Activated CD8-positive, alpha-beta memory T cell treated with anti-CD3 and anti-CD28 coated beads, Interleukin-2, amount 50 U/mL, for 4 hours (primary cell): ENCODE measurements at places on chromosomes 7 and 10.

DNA sequence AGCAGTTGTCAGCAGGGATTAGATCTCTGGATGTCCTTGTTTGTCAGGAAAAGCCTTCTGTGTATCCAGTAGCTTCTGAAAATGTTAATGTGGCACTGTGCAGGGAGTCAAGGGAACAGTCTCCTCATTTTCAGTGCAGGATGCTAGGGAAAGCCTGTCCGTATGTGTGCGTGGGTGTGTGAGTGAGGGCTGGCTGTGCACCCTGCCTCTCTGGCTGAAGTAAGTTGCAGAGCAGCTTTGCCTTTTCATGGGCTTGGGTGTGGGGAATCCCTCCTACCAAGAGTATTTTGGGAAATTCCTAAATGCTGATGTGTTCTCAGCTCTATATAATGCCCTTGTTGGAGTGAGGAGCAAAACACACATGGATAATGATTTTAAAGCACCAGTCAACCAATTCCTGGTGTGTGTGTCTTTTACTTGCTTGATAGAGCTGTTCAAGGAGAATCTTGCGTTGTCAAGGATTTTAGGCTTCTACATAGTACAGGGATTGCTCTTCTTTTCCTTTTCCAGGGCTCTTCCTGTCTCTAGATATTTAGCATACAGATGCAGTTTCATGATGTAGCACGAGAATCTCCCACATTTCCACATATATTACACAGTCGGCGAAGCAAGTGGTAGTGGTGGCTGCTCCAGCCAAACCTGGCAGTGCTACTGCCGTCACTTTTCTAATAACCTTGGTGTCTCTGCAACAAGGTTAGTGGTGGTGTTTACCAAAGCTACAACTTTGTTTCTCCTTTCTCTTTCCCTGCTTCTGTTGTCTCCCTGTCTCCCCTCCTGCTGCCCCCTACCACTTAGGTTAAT, 92.8 kb downstream of the MCU start:
- DNase-seq = no peak

DNA sequence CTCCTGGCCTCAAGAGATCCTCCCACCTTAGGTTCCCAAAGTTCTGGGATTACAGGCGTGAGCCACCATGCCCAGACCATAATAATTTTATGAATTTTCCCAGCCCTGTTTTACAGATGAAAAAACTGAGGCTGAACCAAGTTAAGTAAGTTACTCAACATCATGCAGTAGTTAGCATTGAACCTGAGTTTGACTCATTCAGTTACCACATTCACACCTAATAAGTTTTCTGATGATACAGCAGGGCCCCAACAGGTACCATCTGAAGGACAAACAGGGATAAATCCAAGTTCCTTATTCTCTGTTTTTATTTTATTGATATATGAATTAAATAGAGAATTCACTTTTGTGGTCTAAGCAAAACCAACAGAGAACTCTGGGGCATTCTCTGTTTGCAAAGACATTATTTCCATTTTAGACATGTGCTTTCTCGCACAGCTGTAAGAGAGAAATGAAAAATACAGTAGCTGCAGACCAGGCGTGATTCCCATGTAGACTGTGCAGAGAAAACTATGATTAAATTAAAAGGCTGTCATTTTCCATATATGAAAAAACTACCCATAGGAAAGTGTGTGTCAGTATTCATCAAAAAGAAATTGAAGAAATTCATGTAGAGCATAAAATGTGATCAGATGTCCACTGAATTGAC, 26.6 kb downstream of the APBB1IP start:
- DNase-seq = no peak

- no peak for DNase-seq
These were observed 7.5 kb upstream of the JAKMIP3 start for GRCh38 chr10:132058111-132058745.

GRCh38 chr10:98154076-98154475, 19.6 kb downstream of the R3HCC1L start:
- DNase-seq = no peak

GRCh38 chr10:69479240-69480067, 28.2 kb downstream of the TSPAN15 start:
- DNase-seq = no peak

- DNase-seq = no peak
These were observed 25.8 kb downstream of the BRAF start for GRCh38 chr7:140898786-140899536.

- DNase-seq = no peak
These were observed 316.0 kb downstream of the WDR37 start for GRCh38 chr10:1372212-1372611.

DNA sequence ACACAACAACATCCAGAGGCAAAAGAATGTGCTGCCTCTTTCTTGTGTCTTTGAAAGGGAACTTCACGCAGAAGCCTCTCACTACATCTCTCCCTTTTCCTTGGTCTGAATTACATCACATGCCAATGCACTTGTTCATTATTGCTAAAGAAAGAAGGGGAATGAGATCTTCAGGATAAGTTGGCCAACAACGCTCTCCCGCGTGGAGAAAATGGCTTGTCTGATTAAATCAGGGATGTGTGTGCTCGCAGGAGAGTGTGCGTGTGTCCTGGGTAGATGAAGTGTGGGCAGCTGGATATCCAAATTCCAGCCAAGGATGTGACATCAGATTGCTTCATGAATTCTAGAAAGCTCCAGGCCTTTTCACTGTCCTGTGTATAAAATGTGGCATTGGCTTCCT, 541.6 kb upstream of the FZD8 start:
- DNase-seq = no peak

DNA sequence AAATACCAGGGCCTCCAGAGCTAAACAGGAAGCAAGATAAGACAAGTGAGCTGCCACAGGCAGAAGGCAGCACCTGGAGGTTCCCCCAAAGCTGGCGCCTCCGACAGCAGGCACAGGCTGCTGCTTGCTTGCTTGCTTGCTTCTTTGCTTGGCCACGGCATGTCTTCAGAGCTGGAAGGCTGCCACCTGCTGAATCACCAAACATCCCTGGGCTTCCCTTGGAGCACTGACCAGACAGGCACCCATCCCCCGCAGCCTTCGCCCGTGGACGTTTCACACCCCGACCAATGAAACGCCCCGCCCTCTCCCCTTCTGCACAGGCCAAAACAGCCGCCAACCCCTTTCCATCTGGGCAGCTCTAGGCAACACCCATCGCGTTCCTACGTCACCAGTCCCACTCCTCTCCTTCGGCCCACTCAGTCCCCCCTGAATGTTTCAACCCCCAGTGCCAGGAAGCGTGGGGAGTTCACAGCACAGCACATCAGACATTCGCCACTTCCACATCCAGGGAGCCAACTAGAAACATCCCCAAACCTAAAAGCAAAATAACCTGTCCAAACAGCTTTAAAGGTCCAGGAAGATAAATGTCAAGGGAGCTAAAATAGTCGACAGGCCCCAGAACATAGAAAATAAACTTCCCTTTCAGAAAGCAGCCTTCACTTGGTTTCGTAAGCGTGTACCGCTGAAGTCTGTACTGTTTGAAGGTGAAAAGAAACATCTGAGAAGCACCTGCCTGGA, 1.6 kb downstream of the SGMS1 start:
- DNase-seq = peak; percentile 61

- no peak for DNase-seq
These were observed 60.1 kb downstream of the ZRANB1 start for GRCh38 chr10:125002047-125002422.

GRCh38 chr7:81669476-81670105, 100.3 kb downstream of the HGF start:
- no peak for DNase-seq

GRCh38 chr10:625333-625696, 64.2 kb downstream of the DIP2C start:
- DNase-seq = no peak

DNA sequence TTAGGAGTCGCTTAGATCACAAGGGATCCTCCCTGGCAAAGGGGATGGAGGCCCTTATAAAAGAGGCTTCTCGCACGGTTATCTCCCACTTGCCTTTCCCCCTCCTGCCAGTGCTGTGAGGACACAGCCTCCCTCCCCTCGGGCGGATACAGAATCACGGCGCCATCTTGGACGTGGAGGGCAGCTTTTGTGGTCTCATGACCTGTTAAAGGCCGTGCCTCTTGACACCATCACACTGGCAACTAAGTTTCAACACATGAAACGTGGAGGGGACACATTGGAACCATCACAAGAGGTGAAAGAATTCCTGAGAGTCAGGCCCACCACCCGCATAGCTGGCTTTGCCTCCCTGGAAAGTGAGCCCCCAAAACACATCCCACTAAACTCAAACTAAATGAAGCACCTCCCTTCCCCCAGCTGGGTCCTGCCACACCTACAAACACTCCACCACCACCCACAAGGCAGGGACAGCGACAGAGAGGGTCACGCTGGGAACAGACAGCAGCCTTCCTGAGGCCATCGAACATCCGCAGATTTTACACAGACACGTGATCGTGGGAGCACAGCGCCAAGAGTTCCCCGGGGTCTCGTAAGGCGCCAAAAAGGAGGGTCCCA, 110.6 kb downstream of the TCERG1L start:
- DNase-seq = no peak

- DNase-seq = no peak
These were observed 3.9 kb upstream of the PWWP2B start for GRCh38 chr10:132392811-132393694.

GRCh38 chr10:37269554-37270256, 144.3 kb downstream of the ANKRD30A start:
- DNase-seq = no peak

- no peak for DNase-seq
These were observed 47.4 kb upstream of the GNAI1 start for GRCh38 chr7:80087051-80087770.

- no peak for DNase-seq
These were observed 51.9 kb upstream of the A1CF start for GRCh38 chr10:50937230-50937907.

DNA sequence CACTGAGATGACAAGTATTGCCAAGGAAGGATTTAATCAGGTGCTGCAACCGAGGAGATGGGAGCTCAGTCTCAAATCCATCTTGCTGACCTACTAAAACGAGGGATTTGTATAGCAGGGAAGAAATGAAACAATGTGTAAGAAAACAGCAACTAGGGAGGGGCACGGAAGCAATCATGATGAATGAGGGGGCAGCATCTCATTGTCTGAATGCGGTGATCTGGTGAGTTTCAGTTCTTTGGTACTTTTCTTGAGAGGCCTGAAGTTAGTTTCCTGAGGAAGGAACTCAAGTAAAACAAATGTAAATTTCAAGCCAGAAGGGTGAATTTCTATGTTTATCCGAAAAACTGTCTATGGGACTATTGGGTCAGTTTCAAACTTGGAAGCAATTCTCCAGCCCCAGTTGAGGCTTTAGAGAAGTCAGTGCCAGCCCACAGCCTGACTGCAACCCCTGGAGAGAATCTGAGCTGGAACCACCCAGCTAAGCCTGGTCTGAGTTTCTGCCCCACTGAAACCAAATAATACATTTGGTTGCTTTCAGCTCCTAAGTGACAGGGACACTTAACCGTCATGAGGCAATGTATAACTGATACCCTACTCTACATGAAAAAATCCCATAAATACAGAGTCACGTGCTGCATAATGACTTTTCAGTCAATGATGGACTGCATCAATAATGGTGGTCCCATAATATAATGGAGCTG, 45.8 kb upstream of the TNS3 start:
- no peak for DNase-seq

GRCh38 chr7:55120501-55121198, 101.8 kb downstream of the EGFR start:
- DNase-seq = no peak

- no peak for DNase-seq
These were observed 16.4 kb downstream of the CUX1 start for GRCh38 chr7:101833799-101834198.

- no peak for DNase-seq
These were observed 163.7 kb upstream of the AHR start for GRCh38 chr7:17134786-17135185.

- DNase-seq = no peak
These were observed 33.9 kb downstream of the BNIP3 start for GRCh38 chr10:131947631-131948347.

DNA sequence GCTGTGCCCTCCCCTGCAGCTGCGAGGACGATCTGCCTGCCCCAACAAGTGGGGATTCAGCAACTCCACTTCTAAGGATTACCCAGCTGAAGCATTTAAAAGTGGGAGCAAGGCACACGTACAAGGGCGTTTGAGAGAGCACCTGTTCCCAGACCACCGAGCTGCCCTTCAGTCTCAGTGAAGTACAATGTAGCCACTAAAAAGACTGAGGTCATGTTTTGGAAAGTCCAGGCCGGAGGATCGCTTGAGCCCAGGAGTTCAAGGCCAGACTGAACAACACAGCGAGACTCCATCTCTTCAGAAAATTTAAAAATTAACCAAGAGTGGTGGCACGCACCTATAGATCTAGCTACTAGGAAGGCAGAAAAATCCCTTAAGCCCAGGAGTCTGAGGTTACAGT, 14.7 kb downstream of the NOS3 start:
- DNase-seq = no peak

- no peak for DNase-seq
These were observed 223.7 kb upstream of the ZMIZ1 start for GRCh38 chr10:78844960-78845607.

DNA sequence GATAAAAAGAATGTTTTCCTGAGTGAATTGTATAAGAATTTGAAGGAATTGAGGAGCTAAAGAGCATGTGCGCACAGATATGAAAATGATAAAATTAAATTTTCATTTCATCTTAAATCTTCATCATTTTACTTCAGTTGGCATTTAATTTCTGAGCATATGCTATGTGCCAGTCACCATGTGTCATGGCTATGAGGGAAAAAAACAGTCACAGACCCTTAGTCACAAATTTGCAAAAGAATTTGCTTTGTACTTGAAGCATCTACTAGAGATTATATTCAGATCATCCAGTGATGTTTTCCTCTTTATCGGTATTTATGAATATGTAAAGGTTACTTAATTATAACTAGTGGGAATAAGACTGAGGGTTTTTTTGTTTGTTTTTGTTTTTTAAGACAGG, 29.8 kb downstream of the VCL start:
- DNase-seq = no peak

- no peak for DNase-seq
These were observed 258.2 kb downstream of the SDK1 start for GRCh38 chr7:3559278-3559677.

- no peak for DNase-seq
These were observed 10.7 kb downstream of the NOS3 start for GRCh38 chr7:151001546-151001945.

GRCh38 chr10:120783867-120784266, 67.3 kb upstream of the WDR11 start:
- no peak for DNase-seq

- no peak for DNase-seq
These were observed 15.7 kb downstream of the SH2D4B start for GRCh38 chr10:80553436-80553835.

GRCh38 chr10:70885931-70886903, 2.1 kb downstream of the PCBD1 start:
- DNase-seq = no peak

GRCh38 chr7:138835087-138835486, 37.1 kb upstream of the ATP6V0A4 start:
- DNase-seq = no peak

GRCh38 chr10:91742229-91742628, 56.0 kb upstream of the TNKS2 start:
- DNase-seq = no peak

- no peak for DNase-seq
These were observed 148.0 kb upstream of the INSYN2A start for GRCh38 chr10:127344346-127344745.

GRCh38 chr10:84693006-84693405, 364.6 kb downstream of the CCSER2 start:
- no peak for DNase-seq

GRCh38 chr7:131826960-131827359, 270.5 kb upstream of the PODXL start:
- no peak for DNase-seq

GRCh38 chr10:5620223-5620721, 46.1 kb downstream of the ASB13 start:
- DNase-seq = no peak
